Thymus (tissue), 14 donors: ENCODE measurements at places on chromosomes 4 and X. TPM values are rescaled to one million over a fixed set of nuclear protein-coding genes. Genes with fewer than 3 reads are reported as not detected.

- DNase-seq: no peak
Measured at GRCh38 chrX:3526731-3527130, 180.3 kb upstream of the MXRA5 start.

- no peak for DNase-seq
Measured at GRCh38 chr4:106530024-106530361, 161.4 kb upstream of the GIMD1 start.

GRCh38 chrX:7603387-7603786 is 239.6 kb upstream of the VCX start:
- DNase-seq: no peak

- DNase-seq: no peak
Measured at GRCh38 chr4:111399623-111400022, 745.6 kb upstream of the FAM241A start.

GRCh38 chr4:174305961-174306360 is 22.2 kb downstream of the CEP44 start:
- DNase-seq: no peak

GRCh38 chr4:163949976-163950601 is 455.6 kb downstream of the TMA16 start:
- no peak for DNase-seq

DNA sequence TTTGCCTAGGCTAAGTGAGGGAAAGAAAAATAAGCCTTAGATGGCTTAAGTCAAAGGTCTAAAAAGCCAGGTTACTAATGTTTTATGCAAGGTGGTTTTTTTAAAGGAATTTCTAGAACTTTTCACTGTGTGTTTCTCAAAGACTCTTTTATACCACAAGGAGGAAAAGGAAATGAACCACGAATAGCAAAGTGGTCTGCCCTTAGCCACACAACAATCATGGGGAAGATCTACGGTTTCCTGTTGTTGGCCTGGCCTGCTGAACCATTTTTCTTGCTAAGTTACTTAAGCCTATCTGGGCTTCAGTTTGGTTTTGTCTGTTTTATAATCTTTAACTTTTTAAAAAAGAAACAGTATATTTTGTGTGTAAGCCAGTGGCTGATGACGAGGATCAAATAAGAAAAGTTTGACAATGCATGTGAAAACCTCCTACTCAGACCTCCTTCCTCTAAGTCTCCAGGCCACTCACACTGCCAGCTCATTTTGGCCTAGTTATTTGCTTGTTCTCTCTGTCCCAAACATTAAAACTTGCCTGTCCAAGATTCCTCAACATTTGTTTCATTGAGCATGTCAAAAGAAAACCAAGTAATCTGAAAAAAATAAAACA is 56.7 kb upstream of the COL25A1 start:
- peak; percentile 9 for DNase-seq

DNA sequence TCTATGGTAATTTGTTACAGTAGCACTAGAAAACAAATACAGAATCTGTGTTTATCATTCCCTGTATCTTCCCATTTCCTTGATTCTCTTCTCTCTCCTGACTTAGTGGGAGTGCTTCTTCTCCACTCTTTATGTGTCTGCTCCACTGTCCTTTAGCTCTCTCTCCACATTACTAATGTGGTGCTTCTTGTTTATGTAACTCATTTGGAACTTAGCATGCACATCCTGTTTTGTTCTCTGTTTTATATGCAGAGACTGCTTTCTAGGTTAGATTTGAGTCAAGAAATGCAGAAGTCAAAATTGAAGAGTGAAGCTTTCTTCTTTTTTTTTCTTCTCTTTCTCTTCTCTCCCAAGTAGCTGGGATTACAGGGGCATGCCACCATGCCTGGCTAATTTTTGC is 25.9 kb downstream of the ADH1A start:
- no peak for DNase-seq

GRCh38 chr4:54539500-54540029 is 118.2 kb upstream of the KIT start:
- DNase-seq: no peak

GRCh38 chr4:149676076-149676475 is 139.6 kb downstream of the IQCM start:
- DNase-seq: no peak

DNA sequence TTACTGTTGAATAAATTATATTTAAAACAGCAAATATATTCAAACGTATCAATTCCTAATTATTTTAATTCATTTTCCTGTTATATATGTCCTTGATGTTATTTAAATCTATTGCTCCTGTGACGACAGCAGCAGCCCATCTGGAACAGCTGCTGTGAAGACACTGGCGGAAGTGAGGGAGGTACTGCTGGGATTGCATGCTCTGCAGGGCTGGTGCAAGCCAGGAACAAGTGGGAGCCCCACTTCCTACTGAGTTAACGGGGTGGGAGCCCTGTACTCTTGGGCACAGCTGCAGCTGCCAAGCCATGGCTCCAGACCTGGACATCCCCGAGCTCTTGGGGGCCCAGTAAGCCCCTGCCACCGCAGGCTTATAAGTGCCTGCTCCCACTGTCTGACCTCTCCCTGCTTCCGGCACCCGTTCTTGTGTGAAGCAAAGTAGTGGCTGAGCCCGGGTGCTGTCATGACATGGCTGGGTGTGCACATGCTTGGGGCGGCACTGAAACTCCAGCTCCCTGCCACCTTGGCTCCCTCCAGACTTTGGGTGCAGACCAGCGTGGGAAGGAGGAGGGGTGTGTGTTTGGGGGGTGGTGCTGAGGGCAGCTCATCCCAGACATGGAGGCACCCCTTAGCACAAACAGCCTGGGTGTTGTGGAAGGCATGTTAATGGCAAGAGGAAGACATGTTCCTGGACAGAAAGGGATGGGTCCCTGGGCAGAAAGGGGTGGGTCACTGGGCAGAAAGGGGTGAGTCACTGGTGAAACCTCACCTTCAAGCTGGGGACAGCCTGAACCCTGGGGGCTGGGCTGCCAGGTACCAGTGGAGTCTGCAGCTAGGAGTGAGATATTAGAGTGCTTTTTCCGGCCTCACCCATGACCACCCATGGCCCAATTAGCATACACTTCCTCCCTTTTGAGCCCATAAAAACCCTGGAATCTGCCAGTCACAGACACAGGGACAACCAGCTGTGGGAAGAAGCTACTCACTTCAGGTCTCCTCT is 1981.3 kb upstream of the IGFBP7 start:
- DNase-seq: no peak

DNA sequence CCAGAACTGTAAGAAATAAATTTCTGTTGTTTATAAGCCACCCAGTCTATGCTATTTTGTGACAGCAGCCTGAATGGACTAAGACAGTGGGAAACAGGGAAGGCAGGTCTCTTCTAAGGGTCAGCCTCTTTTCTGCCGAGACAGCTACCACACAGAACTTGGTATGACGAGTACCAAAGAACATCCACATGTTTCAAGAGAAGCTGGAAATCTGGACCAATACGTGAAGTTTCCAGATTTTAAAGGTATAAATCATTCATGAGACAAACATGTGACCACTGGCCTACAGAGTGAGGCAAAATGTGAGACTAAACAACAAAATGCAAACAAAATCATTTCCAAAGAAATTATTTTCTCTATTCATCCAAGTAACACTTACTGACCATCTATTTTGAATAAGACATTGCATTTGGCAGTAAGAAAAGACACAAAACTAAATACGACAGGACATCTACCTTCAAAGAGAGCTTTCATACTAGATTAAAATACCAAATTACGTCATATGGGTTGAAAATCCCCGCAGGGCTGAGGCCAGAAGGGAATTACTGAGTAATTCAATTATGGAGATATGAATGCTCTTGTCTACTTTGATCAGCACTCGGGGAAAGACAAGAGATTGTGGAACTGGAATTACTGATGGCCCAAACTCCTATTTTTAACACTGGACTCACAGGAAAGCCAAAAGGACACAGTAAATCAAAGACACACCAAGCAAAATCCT is 7.2 kb downstream of the SCARB2 start:
- no peak for DNase-seq

The TCEAL7 gene
- 6.1 TPM for total RNA-seq

The MED12 gene
- 11.0 TPM for total RNA-seq

The TMSB15A gene
- total RNA-seq: 6.1 TPM
